Lung (tissue), 17 donors: ENCODE measurements at places on chromosomes 1 and 21. TPM values are rescaled to one million over a fixed set of nuclear protein-coding genes. Genes with fewer than 3 reads are reported as not detected.

ACTN2 gene
- total RNA-seq: 6.6 TPM

C1orf21 gene
- total RNA-seq: 50.1 TPM

CYP2J2 gene
- total RNA-seq: 2.4 TPM

KCNQ4 gene
- 0.98 TPM for total RNA-seq

GUCA2A gene
- total RNA-seq: not detected

CLCA4 gene
- 0.09 TPM for total RNA-seq

- no peak for DNase-seq
These were observed at the start of gene GPR61 for GRCh38 chr1:109539676-109540075. Gene GPR61, plus strand, starts transcription at chr1:109539872. Its CDS starts 3,151 bp downstream, at chr1:109543023.

DNA sequence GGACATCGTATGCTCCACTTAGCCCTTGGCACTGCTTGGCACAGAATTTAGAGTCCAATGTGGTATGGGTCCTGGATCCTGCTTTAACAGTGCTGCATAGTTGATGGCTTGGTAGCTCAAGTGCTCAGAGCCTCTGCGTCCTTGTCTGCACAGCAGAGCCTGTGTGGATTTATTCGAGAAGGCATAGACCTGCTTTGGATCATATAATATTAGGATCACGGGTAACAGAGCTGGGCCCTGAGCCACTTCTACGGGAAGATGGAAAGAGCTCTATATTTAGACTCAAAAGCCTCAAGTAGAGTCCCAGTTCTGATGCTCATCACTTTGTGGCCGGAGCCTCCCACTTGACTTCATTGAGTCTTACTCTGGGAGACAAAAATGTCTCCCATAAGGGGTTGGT is 164.4 kb upstream of the EDN2 start:
- no peak for DNase-seq

DNA sequence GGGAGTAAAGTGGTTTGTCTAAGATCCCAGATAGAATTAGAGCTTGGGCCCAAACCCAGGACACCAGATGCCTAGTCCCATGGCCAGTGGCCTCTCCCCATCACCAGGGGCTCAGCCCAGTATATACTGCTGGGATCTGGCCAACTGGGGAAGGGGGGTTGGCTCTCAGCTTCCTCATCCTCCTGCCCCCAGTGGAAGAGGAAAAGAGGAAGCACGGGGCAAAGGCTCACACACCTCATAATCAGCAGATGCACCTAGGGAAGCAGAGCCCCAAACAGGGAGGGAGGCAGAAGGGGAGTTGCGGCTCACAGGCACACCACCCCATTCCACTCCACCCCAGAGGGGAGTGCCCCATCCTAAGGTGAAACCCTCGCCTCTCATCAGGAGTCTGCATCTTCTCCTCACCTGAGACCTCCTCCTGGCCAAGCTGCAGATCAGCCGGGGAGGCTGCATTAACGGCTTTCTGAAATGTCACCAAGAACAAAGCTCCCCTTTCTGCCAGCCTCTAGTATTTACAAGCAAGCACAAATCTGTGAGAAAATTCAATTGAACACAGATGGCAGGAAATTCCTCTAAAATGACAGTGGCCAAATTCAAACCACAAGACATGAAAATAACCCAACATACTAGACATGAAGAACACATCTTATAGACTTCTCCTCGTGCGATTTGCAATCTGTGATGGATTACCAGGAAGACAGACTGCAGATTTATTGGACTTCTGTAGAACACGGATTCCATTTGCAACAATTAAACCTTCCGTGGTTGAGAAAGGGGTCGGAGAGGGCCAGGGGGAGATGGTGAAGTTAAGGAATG is 82.8 kb downstream of the GLIS1 start:
- DNase-seq: peak; percentile 7

- DNase-seq: no peak
These were observed 909.4 kb downstream of the ADGRL2 start for GRCh38 chr1:82710091-82710490.

DNA sequence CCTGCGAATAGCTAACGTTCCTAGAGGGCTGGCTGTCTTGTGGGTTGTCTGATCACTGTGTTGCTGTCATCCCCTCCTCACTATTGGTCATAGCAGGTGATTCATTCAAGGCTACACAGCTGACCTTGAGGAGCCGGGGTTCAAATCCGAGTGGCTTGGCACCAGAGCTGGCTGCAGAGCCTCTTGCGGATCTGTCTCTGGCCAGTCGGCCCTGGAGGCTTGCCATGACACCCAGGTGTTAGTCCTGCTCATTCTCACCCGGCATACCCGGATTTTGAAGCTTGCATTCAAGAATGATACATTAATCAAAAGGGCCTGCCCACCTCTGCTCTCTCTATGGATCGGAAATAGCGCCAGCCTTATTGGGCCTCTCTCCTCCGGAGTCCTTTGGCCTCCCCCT is 110.4 kb downstream of the DHRS3 start:
- DNase-seq: no peak

DNA sequence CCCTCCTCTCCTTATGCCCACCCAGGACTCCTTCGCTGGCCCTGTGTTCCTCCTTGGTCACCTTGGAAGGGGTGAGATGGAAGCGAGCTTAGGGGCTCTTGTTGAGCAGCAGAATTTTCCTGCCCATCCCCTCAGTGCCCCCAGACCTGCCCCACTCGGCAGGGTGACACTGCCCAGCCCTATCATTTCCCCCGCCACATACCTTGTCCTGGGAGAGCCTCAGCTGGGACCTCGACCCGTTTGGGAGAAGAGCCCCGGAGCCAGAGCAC is 1.4 kb upstream of the FNDC5 start:
- DNase-seq: no peak

- no peak for DNase-seq
These were observed 9.4 kb downstream of the USP16 start for GRCh38 chr21:29033871-29034270.

DNA sequence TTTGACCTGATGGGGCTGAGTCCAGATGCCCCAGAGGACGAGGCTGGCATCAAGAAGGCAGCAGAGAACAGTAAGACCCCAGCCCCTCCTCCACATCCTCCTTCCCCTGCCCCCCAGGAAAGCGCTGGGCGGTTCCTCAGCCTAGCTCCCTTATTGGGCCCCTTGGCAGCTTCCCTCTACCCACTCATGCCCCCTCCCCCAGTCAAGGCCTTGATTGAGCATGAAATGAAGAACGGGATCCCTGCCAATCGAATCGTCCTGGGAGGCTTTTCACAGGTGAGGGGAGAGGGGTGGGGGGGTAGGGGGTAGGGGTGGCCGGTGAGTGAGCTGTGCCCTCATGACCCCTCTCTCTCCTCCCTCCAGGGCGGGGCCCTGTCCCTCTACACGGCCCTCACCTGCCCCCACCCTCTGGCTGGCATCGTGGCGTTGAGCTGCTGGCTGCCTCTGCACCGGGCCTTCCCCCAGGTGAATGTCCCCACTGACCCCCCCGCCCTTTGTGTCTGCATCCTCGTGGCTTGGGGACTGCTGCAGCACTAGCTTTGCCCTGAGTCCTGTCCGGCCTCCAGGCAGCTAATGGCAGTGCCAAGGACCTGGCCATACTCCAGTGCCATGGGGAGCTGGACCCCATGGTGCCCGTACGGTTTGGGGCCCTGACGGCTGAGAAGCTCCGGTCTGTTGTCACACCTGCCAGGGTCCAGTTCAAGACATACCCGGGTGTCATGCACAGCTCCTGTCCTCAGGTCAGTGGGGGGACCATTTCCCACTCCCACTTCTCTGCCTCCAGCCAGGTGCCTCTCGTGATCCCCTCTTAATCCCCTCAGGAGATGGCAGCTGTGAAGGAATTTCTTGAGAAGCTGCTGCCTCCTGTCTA is 3.2 kb downstream of the LYPLA2 start:
- no peak for DNase-seq

- DNase-seq: no peak
These were observed 17.2 kb downstream of the PODN start for GRCh38 chr1:53079251-53079650.
